ENCODE measurements at places on chromosomes 1 and 21. TPM values are rescaled to one million over a fixed set of nuclear protein-coding genes. Genes with fewer than 3 reads are reported as not detected.

CHD5 gene
- total RNA-seq: under 0.01 TPM

PLA2G2D gene
- not detected for total RNA-seq

PRAMEF7 gene
- not detected for total RNA-seq

A3GALT2 gene
- not detected for total RNA-seq

RGS5 gene
- 1.6 TPM for total RNA-seq

GRIK1 gene
- 0.34 TPM for total RNA-seq

DNAJC6 gene
- 11.9 TPM for total RNA-seq

CTH gene
- total RNA-seq: 1.0 TPM

PLA2G2F gene
- not detected for total RNA-seq

KNCN gene
- total RNA-seq: not detected

KHDC4 gene
- total RNA-seq: 32.8 TPM

FAM163A gene
- 0.05 TPM for total RNA-seq

LYPD8 gene
- total RNA-seq: 0.23 TPM

TDRD10 gene
- total RNA-seq: 6.0 TPM

TAS1R1 gene
- under 0.01 TPM for total RNA-seq

CFHR2 gene
- total RNA-seq: not detected

C1orf87 gene
- not detected for total RNA-seq

DCST1 gene
- not detected for total RNA-seq

HMGCS2 gene
- total RNA-seq: not detected

DNA sequence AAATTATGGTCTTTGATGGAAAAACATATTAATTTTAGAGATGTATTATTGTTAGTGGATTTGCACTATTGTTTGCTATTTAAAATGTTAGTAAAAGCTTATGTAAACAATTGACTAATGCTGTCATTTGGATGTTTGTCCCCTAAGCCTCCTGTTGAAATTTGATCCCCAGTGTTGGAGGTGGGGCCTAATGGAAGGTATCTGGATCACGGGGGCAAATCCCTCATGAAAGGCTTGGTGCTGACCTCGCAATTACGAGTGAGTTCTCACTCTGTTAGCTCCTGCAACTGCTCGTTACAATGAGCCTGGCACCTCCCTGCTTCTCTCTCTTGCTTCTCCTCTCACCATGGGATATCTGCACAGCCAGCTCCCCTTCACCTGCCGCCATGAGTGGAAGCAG lies 14.3 kb downstream of the TMEM35B start:
- DNase-seq: no peak

DNA sequence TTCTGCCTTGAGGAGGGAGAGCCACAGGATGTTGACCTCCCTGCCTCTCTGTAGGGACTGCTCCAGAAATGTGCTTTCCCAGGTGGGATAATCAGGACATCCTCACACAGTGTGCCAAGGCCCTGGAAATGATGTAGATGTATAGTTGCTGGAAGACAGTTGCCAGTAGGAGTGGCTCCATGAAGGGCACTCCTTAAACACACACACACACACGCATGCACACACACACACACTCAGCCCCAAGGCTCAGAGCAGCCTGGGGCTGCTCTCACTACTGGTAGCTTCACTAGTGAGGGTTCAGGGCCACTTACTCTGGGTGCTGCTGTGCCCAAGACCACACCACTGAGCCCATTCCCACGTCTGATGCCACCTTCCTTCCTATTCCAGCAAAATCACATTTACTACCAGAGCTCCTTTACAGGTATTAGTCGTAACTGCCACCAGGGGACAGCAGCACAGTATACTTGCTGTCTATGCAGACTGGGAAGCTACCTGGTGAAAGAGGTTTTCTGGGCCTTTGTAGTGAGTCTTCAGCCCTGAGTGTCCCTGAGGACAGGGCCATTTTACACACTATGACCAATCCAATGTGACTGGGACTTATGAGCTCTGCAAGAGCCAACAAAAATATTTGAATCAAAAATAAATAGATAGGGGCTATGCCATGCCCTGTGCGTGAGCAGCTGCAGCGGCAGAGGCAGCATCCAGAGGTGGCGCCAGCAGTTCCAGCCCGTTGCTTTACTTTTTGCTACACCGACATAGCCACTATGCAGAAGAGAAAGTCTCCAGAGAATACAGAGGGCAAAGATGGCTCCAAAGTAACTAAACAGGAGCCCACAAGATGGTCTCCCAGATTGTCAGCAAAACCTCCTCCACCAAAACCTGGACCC lies 15.0 kb downstream of the CRNN start:
- DNase-seq: peak; percentile 35

DNA sequence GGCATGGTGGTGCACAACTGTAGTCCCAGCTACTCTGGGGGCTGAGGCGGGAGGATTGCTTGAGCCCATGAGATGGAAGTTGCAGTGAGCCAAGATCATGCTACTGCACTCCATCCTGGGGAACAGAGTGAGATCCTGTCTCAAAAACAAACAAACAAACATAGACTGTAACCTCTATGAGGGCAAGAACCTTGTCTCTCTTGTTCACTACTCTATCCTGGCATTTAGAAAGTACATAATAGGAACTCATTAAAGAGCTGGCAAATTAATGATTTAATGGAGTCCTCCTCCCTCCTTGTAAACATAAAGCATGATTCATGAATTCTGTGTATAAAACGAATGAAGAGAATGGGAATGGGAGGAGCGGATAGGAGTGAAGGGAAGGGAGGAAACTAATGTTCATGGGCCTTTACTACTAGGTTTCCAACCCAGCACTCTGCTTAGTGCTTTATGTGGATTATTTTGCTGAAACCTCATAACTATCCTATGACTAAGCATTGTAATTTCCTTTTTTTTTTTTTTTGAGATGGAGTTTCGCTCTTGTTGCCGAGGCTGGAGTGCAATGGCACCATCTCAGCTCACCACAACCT lies 8.6 kb downstream of the LMOD1 start:
- DNase-seq: peak; percentile 64

DNA sequence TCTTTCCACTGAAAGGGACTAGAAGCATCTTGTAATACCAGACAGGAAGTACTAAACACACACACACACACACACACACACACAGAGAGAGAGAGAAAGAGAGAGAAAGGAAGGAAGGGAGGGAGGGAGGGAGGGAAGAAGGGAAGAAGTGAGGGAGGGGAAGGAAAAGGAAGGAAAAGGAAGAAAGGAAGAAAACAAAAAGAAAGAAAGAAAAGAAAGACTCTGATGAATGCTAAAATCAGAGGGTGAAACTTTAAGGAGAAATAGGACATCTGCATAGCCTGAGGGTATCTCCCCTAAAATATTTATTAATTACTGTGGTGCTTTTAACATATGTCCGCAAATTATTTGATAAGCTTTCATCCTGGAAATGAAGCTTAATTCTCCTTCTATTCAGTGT lies 10.6 kb downstream of the TRIT1 start:
- DNase-seq: no peak

DNA sequence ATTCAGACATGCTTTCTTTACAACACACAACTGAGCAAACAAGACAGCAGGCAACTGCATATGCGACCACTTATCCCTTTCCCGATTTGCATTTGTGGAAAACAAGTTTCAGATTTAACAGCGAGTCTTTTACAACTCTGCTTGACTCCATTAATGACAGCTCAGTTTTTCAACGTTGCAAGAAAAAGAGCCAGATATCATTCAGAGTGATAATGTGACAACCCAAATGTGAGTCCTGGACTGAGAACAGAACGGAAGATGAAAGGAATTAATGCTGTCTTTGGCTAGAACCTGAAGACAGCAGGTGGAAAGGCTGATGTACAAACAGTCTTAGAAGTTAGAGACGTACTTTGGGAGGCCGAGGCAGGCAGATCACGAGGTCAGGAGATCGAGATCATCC lies 83.0 kb upstream of the C8B start:
- DNase-seq: no peak

GRCh38 chr1:110033421-110033820 lies 1.0 kb upstream of the STRIP1 start:
- DNase-seq: no peak

DNA sequence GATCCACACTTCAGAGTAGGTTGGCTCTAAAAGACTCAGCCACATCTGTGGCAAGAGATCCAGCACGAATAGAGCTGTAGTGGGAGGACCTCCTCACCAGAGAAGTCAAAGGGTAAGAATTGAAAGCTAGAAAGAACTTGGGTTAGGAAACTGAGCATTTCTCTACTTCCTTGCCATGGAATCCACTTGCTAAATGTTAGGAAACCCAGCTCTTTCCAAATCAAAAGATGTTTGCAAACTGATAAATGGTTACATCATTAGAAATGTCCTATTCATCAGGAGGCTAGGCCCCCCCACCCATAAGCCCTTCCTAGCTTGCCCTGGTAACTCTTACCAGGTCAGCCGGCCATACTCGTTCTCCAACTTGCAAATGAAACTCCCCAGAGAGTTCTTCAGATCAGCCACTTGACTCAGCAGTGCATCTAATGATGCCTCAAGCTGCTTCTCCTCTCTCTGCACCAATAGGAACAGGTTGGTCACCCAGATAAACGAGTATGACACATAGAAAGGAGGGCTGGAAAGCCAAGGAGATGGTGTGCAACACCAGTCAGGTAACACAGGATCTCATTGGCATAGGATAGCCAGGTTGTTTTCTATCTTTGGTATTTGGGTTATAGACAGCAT lies 1.5 kb downstream of the MED8 start:
- no peak for DNase-seq

GRCh38 chr1:179298952-179299351 lies 5.4 kb downstream of the SOAT1 start:
- DNase-seq: no peak

DNA sequence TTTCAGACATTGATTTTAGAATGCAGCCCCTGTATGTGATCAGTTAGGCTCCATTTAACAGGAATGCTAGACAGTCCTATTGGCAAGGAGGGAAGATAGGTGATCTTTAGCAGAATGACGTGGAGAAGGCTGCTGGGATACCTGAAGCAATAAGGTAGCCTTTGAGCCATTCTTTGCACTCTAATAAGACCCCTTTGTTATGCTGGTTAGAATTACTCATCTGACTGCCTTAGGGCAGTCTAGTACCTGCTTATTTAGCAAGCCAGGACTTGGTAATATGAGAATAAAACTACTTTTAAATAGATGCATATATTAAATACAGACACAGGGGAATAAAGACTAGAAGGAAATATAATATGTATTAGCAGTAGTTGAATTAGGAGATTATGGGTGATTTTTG lies 29.1 kb downstream of the NGF start:
- DNase-seq: no peak

- DNase-seq: peak; percentile 85
Measured at GRCh38 chr1:234139966-234140365, 233.3 kb upstream of the COA6 start.

GRCh38 chr1:218965821-218966220 lies 207.9 kb upstream of the LYPLAL1 start:
- DNase-seq: no peak

DNA sequence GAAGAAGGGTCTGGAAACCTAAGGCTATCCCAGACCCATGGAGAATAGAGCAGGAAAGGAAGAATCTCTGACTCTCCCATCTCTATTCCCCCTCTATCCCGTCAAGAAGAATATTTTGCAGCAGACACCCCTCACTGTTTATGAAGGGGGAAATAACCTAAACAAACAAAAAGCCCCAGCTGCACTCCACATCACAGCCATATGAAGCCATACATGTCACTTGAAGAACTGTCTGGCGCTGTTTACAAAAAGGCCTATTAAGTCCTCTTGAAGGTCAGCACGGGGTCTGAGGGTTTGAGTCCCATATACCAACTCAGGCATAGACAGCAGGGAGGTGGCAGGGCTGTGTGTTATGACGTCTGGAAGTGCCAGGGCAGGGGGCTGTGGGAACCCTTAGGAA lies 31.4 kb downstream of the TRABD2B start:
- DNase-seq: no peak

DNA sequence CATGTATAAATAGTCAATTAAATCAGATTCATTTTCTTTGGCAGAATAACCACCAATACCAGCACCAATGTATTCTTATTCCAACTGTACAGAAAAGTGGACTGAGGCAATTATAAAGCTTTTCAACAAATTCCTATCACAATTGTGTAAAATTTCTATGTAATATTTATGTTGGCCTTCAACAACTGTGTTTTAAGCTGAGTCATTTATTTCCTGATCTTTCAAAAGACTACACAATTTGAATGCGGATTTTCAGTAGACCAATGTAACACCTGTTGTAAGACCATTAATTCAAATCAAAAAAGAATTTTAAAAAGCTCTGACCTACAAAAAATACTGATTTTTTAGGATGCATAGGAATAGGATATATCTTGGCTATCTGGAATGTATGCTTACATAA lies 25.5 kb downstream of the GPATCH2 start:
- peak; percentile 36 for DNase-seq

GRCh38 chr1:205255941-205256780 lies 28.4 kb downstream of the TMCC2 start:
- DNase-seq: peak; percentile 92

- DNase-seq: no peak
Measured at GRCh38 chr1:76144247-76144646, 69.7 kb downstream of the ST6GALNAC3 start.

- DNase-seq: no peak
Measured at GRCh38 chr1:151113877-151114276, 32.6 kb downstream of the SEMA6C start.

- peak; percentile 15 for DNase-seq
Measured at GRCh38 chr1:44239331-44239960, 26.2 kb downstream of the DMAP1 start.

DNA sequence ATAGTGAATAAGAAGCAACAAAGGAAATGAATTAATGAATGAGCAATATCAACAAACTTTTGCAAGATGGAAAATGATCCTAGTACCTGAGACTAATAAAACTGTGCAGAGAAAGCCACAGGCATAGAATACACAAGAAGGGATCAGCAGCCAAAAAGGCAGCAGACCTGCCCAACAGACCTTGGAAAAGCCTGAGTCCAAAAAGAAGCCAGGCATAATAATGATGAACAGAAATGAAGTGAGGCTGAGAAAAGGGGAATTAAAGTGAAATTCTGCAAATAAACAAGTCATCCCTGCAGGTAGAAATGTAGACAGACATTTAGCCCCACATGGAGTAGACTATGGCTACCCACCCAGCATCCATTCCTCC lies 10.3 kb upstream of the PHTF1 start:
- no peak for DNase-seq

GRCh38 chr21:32934829-32935228 lies 90.9 kb upstream of the OLIG2 start:
- no peak for DNase-seq

GRCh38 chr1:112458756-112459155 lies 50.0 kb upstream of the WNT2B start:
- DNase-seq: no peak

DNA sequence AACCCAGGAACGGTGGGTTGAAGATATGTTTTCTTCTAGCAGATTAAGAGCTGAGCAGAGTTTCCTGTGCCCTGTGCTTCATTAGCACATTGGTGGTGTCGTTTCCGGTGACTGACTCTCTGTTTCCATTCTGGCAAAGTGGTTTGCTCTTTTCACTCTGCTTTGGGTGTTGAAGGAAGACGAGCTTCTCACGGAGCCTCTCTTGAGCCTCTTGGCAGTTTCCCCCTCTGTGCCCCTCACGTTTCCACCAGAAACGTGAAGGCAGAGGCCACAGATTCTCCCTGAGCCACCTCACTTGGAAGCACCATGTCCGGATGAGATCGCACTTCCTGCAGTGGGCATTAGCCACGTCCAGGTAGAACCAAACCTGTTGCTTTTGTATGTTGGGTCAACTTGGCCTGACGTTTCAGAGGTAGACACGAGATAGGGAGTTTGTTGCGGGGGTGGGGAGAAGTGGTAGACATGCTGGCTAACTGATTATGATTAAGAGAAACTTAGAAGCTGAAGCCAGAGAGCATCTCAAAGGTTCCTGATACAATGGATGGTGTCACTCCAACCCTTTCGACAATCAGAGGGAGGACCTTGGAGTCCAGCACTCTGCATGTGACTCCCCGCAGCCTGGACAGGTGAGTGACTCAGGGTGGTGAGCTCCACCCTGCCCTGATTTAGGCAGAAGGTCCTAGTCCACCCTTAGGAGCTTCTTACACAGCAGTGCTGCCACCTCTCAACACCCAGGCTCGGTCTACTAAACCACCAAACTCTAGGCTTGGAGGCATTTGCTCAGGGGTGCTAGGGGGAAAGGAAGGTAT lies at the start of gene LAX1:
Gene LAX1 (plus strand): TSS at position 155 of the 809 bp plus-strand sequence. CDS start 383 bp downstream, at position 538.
- DNase-seq: peak; percentile 78
